ENCODE measurements at places on chromosomes 16 and 17.

- no peak for DNase-seq
These were observed 245.1 kb downstream of the SOX9 start for GRCh38 chr17:72365857-72366414.

DNA sequence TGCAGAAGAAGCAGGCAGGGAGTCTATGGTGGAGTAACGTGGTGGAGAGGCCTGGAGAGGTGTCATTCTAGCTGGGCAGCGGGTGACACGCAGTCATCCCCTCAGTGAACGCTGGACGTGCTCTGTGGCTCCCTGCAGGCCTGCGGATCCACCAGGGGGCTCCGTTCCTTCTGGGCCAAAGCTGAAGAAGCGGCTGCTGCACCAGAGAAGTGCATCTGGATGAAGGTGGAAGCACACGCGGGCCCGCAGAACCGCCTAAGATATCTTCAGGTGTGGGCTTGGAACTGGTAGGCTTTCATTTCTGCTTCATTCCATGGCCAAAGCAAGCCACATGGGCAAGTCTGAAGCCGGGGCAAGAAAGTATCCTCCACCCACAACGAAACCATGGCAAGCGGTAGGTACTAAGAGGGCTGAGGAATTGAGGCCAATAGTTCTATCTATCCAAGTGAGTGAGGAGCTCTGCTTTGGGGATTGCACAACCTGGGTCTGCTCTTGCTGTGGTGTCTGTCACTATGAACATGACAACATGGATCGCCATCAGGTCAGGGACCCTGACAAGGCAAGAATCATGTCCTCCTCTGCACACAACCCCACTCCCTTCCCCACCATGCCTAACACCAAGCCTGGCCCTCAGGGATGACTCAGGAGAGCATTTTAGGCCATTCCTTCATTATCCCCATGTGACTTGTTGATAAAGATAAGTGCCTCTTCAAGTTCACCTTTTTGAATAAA is 78.9 kb upstream of the FBXO47 start:
- no peak for DNase-seq

GRCh38 chr17:41917679-41918313 is 955 bp downstream of the ACLY start:
- no peak for DNase-seq

- DNase-seq = no peak
These were observed 23.8 kb downstream of the MINK1 start for GRCh38 chr17:4856937-4857314.

- DNase-seq = peak; percentile 55
These were observed 7.6 kb upstream of the PHKG2 start for GRCh38 chr16:30740364-30741251.

- no peak for DNase-seq
These were observed 29.9 kb downstream of the MIS12 start for GRCh38 chr17:5516060-5516792.

DNA sequence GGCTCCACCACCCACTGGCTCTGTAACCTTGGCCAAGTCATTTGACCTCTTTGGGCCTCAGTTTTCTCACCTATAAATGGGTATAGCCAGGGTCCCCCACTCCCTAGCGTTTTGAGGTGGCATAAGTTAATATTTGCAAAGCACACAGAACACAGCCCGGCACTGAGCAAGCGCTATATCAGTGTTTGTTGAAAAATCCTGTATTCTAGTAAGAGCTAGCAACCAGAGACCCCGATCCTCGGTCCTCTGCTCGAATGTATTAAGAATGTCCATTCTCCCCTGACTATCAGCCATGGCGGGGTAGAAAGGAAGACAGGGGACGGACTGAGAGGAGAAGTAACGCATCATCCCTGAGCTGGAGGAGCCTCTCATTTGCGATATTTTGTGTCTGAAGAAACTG is 131.2 kb downstream of the IRF8 start:
- no peak for DNase-seq

- DNase-seq = no peak
These were observed 19.4 kb upstream of the ENDOV start for GRCh38 chr17:80395402-80396151.

DNA sequence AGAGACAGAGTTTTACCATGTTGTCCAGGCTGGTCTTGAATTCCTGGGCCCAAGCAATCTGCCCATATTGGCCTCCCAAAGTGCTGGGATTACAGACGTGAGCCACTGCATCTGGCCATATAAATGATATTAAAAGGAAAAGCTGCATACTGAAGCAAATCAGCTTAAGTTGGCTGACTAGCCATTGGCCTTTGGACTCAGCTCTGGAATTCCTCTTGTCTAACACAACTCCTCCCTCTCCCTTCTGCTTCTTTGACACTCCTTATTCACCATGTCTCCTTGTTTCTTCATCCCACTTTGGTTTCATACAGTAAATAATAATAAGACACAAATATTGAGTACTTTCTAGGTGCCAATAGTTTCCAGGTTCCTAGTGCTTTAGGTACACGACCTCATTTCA is 7.5 kb downstream of the KRT12 start:
- DNase-seq = no peak

GRCh38 chr16:85256190-85256739 is 144.0 kb upstream of the CIBAR2 start:
- no peak for DNase-seq

- DNase-seq = no peak
These were observed 34.3 kb downstream of the ASPA start for GRCh38 chr17:3510090-3510489.

- DNase-seq = no peak
These were observed 3.6 kb downstream of the ACADVL start for GRCh38 chr17:7223375-7223774.

- DNase-seq = no peak
These were observed 21.9 kb downstream of the ST3GAL2 start for GRCh38 chr16:70416748-70417616.

DNA sequence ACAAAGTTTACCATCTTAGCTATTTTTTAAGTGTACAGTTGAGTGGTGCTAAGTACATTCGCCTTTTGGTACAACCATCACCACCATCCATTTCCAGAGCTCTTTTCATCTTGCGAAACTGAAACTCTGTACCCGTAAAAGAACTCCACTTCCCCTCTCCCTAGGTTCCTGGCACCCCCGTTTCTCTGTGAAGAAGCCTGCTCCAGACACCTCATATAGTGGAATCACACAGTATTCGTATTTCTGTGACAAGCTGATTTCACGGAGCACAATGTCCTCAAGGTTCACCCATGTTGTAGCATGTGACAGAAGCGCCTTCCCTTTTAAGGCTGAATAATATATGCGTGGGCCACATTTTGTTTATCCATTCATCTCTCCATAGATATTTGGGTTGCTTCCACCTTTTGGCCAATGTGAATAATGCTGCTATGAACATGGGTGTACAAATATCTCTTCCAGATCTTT is 54.2 kb upstream of the MAP3K14 start:
- DNase-seq = no peak

GRCh38 chr17:7943291-7943690 is 11.3 kb downstream of the CNTROB start:
- no peak for DNase-seq

- DNase-seq = no peak
These were observed 25.0 kb upstream of the NGFR start for GRCh38 chr17:49469831-49470810.

DNA sequence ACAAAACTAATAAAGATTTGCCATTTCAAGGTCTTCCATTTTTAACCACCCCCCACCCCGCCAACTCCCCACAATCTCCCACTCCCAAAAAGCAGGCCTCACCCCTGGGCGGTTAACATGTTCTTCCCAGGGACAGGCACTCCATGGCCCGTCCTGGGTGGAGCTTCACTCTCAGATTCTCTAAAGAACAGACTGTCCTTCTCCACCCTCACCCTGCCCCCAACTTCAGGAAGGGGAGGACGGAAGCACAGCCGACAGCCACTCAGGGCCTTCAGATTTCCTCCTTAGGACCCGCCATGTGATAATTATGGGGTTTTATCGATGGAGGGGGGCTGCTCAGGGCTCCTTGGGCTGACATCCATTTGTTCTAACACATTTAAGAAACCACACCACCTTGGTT is 61.9 kb downstream of the ZFHX3 start:
- DNase-seq = no peak

DNA sequence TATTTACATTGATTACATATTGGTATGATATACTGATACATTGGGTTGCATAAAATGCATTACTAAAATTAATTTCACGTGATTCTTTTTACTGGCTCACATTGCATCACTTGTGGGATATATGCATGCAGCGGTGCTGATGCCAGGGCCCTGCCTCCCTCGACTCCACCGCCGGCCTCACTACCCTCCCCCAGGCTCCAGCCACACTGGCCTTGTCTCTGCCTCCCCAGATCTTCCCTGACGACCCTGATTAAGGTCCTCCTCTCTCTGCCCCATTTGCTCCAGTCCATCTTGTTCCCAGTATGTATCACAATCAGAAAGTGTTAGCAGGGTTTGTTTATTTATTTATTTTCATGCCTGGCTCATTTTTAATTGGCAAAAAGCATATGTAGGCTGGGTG is 306.8 kb downstream of the FOXL1 start:
- no peak for DNase-seq

DNA sequence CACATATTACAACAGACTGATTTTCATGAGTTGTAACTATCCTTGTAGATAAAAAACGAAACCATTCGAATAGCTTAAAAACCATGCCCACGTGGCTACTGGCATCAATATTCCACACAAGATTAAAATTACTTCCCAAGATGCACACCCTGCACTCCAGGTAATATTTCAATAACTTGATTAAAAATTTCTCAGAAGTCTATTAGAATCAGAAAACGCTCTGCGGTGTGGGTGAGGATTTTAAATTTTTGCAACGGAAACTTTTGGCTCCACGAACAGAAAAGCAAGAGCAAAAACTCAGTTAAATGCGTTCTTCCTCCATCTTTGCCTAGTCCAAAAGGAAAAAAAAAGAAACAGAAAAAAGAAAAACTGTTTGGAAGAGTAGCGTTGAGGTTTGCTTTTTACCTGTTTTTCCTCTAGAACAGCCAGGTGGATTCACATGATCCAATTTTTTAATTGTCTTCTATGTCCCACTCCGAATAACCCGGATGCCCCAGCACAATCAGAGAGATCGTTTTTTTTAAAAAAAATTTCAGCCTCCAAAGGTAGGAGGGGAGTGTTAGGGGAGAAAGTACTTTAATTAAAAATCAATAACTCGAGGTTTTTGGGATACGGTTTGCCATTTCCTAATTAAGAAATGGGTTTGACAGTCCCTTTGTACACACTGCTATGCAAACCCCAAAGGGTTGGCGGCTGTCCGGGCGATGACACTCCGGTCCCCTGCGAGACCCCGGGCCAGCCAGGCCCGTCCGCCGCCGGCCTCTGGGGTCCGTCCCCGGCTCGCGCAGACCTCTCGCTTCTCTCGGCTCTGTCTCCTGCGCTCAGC is 708 bp upstream of the NFAT5 start:
- DNase-seq = no peak

DNA sequence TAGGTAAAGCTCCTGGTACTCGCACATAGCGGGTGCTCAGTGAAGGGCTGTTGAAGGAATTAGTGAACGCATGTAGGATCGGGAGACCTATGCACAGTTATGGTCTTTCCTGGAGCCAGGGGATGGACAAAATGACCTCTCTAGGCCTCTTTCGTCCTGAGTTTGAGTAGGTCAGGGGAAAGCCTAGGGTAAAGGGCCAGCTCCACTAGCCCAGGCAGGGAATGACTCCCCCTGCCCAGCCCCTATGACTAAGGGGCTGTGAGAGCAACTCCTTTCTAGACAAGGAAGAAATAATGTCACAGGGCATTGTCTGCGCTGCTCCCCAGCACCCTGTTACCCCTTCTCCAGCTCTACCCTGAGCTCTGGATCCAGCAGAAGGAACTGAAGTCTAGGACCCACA is 24.6 kb upstream of the FMNL1 start:
- DNase-seq = no peak

GRCh38 chr17:42618442-42619150 is 9.1 kb downstream of the TUBG1 start:
- DNase-seq = no peak

- DNase-seq = no peak
These were observed 27.8 kb downstream of the TMEM92 start for GRCh38 chr17:50301891-50302584.

GRCh38 chr16:57985204-57986181 is 14.6 kb upstream of the CNGB1 start:
- no peak for DNase-seq

DNA sequence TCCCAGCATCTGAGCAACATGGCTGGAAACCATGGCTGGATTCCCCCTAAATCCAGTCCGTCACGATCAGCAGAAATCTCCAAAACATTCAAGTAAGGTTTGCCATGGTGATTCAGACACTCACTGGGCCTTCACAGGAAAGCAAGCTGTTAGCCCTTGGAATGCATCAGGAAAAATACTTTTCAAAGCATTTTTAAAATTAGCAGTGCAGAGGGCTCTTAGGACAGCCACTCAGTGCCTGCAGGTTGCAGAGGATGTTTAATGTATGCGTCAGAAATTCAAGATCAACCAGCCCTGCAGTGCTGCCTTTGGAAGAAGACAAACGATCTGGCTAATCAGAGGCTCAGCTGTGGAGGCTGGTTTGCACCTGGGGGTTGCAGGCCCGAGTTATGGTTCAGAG is 50.3 kb downstream of the FOXL1 start:
- DNase-seq = no peak

GRCh38 chr16:27890006-27890405 is 173.5 kb downstream of the GSG1L start:
- no peak for DNase-seq

GRCh38 chr16:57147381-57148221 is 38.2 kb downstream of the PSME3IP1 start:
- no peak for DNase-seq

DNA sequence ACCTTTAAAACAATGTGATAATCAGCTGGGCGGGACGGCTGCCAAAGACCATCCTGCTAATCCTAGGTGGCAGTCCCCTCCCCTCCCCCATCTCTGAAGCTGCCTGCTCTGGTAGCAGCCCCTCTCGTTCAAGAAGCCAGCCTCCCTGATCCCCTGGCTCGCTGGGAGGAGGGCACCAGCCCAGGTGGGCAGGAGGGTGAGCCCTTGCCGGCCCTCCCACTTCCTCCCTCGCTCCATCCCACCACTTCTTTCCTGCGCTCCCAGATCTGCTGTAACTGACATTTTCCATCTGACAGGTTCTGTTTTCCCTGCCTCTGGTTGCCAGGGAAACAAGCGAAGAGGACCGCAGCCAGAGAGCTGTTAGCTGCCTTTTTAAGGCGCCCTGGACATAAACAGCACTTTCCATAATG is 155.7 kb upstream of the TNRC6C start:
- DNase-seq = no peak

DNA sequence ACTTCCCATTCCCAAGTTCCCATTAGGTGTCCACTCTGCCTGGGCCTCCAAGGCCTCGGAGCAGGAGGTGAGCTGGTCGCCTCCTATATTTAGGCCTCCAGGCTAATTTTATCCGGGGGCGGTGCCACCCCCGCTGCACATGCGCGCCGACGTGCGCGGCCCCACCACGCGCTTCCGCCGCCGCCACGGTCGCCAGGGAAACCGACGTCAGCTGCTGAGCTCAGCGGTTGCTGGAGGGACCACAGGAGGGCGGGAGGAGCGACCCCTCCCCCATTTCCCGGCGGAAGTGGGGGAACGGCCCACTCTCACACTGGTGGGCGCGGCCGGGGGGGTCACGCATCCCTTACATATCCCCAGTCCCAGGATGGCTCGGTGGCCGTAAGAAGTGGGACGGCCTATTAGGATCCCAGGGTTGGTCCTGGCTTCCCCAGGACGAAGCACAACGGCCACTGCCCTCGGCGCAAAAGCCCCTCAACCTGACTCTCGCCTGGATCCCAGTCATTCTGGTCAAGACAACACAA is 1.0 kb downstream of the PER1 start:
- peak; percentile 62 for DNase-seq

All from thoracic aorta (tissue), 2 donors.